ENCODE measurements at places on chromosomes 13 and 19.

DNA sequence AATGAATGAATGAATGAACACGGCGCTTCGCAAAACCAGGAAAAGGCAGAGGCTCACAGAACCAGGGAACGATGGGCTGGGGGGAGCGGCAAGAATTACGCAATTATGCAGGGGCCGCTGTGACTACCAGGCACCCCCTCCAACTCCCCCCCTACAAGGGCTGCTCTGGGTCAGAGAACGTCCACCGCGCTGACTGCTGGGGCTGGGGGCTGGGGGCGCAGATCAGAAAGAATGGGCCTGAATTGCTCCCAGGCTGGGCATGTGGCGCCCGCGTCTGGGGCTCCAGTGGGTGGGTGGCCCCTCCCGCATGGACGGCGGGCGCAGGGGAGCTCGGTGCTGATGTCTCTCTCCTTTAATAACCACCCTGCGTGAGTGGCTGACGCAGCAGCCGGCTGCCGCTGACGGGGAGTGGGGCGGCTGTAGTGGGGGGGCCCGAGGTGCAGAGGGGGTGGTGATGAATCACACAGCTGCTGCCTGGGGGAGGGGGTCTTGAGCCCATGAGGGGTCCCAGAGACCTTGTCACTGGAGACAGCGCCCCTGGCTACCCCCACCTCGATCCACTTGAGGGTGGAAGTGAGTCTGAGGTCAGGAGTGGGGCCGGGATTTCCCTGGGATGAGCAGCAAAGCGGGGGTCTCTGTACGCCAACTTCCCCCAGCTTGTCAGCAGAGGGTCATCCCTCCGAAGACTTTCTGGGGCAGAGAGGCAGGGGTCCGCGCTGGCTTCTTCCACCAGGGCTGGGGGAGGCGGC is 1.5 kb upstream of the CIRBP start:
- DNase-seq: no peak

- DNase-seq: no peak
These were observed 729 bp upstream of the ARID3A start for GRCh38 chr19:925087-925525.

DNA sequence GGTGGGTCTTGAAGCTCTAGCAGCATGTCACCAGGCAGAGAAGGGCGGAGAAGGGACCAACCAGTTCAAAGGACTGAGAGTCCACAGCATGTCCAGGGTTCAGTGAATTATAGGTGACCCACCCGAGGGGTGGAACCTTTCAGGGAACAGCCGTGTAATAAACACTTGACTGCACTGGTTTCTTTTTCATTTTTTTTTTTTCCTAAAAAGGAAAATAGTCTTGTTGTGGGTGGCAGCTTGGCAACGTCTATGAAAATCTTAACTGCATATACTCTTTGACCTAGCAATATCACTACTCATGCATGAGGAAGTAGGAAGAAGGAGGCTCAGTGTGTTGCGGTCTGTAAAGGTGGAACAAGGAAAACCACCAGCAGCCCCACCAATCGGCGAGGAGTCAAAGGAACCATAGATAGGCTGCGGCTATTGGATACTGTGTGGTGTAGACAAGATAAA is 13.0 kb upstream of the MYH14 start:
- DNase-seq: no peak

DNA sequence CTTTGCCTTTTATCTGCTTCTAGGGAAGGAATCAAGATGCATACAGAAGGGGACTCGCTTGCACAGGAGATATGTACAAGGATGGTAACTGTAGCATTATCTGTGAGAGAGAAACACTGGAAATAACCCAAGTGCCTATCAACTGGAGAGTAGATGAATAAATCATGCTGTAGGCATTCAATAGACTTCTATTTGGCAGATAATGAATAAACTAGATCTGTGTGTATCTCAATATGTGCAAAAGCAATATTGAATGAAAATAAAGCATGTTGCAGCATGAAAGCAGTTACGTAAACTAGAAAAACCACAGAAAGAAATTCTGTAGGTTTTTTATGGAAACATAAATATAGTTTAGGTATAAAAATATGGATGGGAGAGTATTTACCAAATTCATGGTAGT is 38.6 kb upstream of the RGCC start:
- no peak for DNase-seq

- no peak for DNase-seq
These were observed 83.8 kb downstream of the RNASEH2B start for GRCh38 chr13:50993371-50993770.

- no peak for DNase-seq
These were observed 29.2 kb downstream of the SUGP2 start for GRCh38 chr19:19004144-19004543.

DNA sequence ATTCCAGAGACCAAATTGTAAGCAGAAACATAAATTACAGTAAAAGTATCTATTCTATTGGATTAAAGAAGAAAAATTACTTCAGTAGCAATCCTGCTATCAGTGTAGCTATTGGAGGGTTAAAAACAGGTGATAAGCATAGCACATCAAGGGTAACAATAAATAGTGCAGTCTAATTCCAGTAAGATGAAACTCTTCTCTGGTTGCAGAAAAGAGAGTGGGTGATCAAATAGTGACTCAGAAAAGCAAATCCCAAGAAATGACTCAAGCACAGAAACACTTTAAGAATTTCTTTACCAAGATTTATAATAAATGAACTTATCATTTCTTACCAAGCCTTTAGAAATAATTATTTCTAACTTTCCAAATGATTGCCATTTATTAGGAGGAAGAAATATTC is 135.7 kb downstream of the LMO7 start:
- no peak for DNase-seq

Measured in activated T-helper 1 cell treated with Interleukin-2 at 50 U/mL for 16 hours (primary cell).